ENCODE measurements at places on chromosomes 12 and 14.

DNA sequence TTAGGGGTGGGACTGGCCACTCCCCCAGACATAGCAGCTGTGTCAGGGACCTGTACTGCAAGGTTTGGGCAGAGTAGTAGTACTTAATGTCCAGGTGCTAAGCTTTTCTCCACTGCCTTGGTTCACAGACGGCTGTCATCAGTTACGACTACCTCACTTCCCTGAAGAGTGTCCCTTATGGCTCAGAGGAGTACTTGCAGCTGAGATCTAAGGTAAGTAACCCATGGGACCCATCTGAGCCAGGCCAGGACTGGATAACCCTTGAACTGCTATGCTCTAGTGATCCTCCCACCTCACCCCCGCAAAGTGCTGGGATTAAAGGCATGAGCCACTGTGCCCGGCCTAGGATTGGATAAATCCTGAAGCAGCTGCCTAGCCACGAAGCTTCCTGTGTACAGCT is 22.4 kb downstream of the ADCK1 start:
- DNase-seq = no peak

DNA sequence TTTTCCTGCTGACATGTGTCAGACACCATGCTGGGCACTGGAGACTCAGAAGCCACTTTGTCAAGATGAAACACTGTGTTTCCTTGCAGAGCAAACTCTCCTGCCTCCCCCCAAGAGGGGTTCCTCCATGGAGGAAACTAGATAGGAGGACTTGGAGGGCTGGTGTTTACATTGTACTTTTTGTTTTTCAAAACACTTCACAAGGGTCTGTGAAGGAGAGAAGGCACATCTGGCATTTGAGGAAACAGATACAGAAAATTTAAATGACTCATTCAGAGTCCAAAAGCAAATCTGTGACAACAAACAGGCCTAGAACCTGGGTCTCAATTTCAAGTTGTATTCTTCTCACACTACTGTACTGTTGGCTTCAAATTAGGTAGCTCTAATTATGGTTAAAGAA is 6.7 kb upstream of the CDKL1 start:
- no peak for DNase-seq

DNA sequence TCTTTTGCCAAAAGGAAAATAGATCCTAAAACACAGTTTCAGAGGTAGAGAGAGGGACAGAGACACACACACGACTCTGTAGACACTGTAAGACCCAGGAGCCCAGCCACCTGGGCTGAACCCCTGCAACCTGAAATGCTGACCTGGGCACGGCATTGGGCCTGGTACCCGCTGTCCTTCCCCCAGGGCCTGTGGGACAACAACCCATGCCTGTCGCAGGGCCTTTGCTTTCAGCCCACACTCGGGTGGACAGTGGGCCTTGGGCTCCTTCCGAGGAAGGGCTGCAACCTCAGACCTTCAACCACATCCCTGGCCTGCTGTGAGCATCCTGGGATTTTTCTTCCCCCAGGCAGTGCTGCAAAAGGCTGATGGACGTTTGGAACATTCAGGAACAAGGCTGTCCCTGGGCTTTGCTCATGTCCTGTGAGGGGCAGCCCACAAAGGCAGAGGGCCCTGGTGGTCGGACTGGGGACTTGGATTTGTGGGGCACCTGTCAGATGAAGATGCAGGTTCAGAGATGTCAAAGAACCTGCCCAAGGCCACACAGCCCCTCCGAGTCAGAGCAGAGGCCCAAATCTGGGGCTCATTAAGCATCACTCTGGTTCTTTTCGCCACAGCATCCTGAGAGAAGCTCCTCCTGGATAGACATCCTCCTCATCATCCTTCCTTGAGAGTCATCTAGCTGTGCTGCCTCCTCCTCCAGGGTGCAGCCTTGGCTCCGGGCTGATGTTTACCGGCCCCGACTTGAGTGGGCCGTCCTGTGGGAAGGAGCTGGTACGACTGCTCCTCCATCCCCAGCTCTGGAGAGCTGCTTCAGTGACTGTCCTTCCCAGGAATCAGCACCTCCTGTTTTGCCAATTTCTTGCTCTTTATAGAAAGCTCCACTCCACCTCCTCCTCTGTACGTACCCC is 32.7 kb downstream of the CCDC92 start:
- no peak for DNase-seq

- no peak for DNase-seq
These were observed 20.7 kb downstream of the CLSTN3 start for GRCh38 chr12:7150841-7151240.

DNA sequence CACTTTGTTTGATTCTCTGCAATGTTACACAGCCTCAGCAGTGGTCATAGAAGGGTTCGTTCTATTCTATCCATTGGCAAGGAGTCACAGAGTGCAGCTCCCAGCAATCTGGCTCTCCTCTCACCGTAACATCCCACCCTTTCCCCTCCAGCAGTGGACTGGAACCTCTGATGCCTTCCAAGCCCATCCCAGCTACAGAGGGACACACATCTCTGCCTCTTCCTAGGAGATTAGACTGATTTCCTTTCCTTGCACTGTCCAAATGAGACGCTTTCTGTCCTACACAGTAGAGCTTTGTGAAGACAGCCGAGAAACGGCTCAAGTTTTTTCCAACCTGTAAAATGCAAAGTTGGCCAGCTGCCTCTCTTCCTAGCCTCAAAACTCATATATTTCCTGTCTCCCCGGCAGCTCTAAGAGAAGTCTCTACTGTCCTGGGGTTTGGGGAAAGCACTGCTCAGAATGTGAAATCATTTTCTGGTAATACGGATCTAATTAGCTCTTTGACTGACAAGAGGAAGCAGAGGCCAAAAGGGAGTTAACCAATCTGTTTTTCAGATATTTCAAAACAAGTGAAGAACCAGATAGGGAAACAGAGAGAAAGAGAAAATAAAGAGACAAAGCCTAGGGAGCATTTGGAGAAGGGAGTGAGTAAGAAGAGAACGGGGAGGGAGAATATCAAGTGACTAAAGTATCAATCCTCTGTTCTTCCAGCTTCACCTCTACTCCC is 516 bp downstream of the NINJ2 start:
- DNase-seq = no peak

- DNase-seq = no peak
These were observed 21.6 kb downstream of the SPATS2 start for GRCh38 chr12:49388682-49389386.
